NCI-H187 (cell line): ENCODE measurements at places on chromosomes 16 and 17.

GRCh38 chr17:77218902-77219301, 78.1 kb downstream of the SEC14L1 start:
- DNase-seq = no peak

DNA sequence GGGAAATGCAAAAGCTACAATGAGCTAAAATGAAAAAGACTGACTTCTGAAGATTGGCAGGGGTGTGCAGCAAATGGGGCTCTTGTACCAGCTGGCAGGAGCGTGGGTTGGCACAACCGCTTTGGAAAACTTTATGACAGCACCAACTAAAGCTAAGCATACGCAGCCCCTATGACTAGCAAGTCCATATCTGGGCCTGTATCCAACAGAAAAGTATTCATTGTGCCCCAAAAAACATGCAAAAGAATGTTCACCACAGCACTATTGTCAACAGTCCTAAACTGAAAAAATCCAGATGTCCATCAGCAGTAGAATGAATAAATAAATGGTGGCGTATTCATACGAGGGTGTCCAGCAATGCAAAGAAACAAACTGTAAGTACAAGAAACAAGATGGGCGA, 22.6 kb upstream of the ITGA3 start:
- no peak for DNase-seq

- DNase-seq = no peak
Observed at GRCh38 chr16:51119973-51120729, 30.9 kb downstream of the SALL1 start.

GRCh38 chr16:23833960-23834685, 1.7 kb upstream of the PRKCB start:
- DNase-seq = no peak

GRCh38 chr17:6686026-6686425, 27.1 kb downstream of the SLC13A5 start:
- DNase-seq = no peak

DNA sequence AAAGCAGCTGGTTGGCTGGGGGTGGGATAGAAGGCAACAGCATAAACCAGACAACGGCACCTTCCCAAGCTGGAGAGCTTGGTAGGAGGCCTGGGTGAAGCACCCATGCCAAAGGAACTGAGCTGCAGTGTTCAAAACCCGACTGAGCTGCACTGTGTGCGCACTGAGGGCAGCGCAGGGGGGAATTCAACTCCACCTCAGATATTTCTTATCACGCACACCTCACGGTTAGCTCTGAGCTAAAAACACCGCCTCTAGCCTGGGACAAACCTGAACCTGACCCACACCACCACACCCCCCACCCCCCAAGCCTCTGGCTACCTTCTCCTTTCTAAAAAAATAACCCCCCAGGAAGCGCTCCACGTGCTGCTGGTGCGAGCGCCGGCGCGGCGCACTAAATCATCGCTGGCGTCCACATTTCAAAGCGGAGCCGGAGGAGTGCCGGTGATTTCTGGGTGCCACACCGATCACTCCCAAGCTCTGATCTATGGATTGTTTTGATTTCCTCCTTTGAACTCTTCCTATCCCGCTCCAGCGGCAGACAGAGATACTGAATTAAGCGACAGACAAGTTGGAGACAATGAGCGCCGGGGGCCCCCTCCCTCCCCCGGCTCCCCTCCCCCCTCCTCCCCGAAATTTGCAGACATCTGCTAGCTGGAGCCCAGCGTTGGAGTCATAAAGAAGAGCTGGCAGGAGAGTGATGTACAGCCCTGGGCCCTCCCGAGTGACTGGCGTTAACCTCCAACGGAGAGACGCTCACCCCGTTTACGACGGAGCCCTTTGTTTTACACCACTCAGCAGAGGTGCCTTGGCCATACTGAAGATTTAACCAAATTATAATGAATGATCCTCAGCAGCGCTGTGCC, 85.0 kb downstream of the NOG start:
- DNase-seq = no peak

GRCh38 chr17:60557805-60558204, 31.8 kb upstream of the APPBP2 start:
- no peak for DNase-seq

GRCh38 chr17:28330671-28331070, 4.6 kb downstream of the IFT20 start:
- no peak for DNase-seq

DNA sequence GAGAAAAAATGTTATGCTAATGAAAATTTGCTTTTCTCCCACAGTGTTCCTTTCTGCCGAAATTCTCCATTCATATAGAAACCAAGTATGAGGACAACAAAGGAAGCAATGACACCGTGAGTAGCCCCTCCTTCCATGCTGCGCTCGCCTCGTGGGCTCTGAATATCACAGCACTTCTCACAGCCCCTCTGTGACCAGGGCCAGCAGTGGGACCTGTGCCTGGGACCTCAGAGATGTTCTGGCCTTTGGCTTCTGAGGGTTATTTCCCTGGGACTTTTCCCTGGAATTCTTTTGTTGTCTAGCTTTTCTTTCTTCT, 139.6 kb upstream of the NOL11 start:
- DNase-seq = no peak

DNA sequence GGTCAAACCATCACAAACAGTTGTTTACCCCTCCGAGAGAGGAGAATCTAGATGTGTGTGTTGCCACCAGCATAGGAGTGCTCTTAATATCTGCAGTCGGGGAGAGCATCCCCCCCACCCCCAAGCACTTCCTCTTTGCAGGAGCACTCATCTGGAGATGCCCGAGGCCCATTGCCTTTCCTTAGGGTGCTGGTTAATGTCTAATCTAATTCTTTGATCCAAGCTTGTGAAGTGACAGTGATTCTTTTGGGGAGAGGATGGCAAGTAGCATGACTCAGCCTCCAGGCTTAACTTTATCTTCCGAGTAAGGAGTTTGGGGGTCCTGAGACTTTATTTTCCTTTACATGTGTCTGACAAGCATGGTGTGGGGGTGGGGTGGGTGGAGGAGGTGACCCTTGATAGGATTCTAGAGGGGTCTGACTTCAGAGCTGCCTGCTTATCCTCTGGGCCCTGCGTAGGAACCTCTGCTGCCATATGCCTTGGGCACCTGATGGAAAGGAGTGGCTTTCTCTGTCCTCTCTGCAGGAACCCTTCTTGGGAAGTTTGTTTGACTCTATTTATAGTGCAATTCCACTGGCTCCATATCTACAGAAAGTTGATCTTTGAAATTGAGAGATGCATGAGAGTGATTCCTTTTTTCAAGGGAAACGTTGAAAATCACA, 207.1 kb downstream of the SPECC1 start:
- no peak for DNase-seq

- no peak for DNase-seq
Observed at GRCh38 chr17:3688852-3689261, 7.1 kb downstream of the P2RX5 start.

DNA sequence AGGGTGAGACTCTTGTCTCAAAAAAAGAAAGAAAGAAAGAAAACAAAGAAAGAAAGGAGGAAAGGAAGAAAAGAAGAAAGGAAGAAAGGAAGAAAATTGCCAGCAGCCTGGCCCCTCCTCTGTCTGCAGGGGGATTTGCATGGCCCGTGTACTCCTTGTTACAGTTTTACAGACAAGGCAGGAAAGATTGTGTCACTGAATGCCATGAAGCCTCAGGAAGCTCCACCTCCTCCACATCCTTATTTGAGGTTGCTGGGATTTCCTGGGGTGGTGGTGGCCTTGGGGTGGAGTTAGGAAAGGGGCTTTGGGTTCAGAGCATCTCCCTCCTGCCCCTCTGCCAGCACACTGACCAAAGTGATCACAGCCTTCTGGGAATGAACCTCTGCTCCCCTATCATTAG, 23.6 kb downstream of the CFAP20 start:
- no peak for DNase-seq

- DNase-seq = no peak
Observed at GRCh38 chr17:35906926-35907637, 23.5 kb downstream of the RDM1 start.

- DNase-seq = no peak
Observed at GRCh38 chr16:29844575-29845331, 18.3 kb downstream of the CDIPT start.

- DNase-seq = no peak
Observed at GRCh38 chr17:80941743-80942422, 49.8 kb upstream of the CHMP6 start.

DNA sequence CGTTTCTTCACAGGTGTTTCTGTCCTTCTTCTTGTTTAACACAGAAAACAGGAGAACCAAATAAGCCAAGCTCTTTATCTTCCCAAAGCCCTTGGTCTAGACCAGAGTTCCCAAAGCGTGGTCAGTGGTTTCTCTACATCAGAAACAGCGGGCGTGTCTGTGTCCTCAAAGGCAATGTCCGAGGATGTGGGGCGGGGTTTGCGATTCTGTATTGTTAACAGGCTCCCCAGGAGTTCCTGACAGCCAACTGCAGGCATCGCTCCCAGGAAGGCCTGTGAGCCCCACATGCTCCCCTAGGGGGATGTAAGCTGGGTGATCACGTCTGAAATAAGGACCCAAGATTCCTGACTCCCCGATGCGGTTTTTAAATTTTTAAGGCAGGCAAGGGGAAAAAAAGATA, 28.4 kb upstream of the SLC25A19 start:
- DNase-seq = no peak

GRCh38 chr16:84156342-84156784, 11.3 kb downstream of the DNAAF1 start:
- DNase-seq = no peak

GRCh38 chr16:75579281-75579834, 13.2 kb downstream of the GABARAPL2 start:
- no peak for DNase-seq

- no peak for DNase-seq
Observed at GRCh38 chr16:1263591-1264344, 7.9 kb downstream of the TPSD1 start.

- DNase-seq = no peak
Observed at GRCh38 chr16:35255186-35255803, 1795.9 kb downstream of the TP53TG3F start.
